ENCODE measurements at places on chromosomes 1 and 21. TPM values are rescaled to one million over a fixed set of nuclear protein-coding genes. Genes with fewer than 3 reads are reported as not detected.

Gene TNNT2
- 10.0 TPM for total RNA-seq

Gene VWA1
- total RNA-seq = 19.8 TPM

Gene SPRR5
- total RNA-seq = not detected

Gene OR2L3
- 0.33 TPM for total RNA-seq

Gene LIN28A
- not detected for total RNA-seq

Gene TSSK3
- 0.55 TPM for total RNA-seq

All from camera-type eye (tissue), 1 donor.